ENCODE measurements at places on chromosomes 4 and X.

- DNase-seq: peak; percentile 82
Measured at GRCh38 chr4:165360041-165360695, 18.6 kb upstream of the CPE start.

DNA sequence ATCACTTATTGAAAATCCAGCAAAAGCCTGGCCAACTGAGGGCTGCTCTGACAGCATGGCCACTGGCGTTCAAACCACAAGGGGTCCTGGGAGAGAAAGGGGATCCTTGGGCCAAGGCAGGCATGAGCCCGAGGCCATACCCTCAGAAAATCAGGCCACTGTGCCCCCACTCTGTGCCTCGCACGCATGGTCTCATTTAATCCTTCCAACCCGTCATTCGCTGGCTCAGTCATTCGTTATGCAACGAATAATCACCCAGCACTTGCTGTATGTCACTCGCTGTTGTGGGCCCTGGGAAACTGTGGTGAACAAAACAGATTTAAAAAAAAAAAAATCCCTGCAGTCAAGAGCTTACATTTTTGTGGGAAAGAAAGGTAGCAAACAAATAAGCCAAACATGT is 112.7 kb downstream of the BCOR start:
- no peak for DNase-seq

DNA sequence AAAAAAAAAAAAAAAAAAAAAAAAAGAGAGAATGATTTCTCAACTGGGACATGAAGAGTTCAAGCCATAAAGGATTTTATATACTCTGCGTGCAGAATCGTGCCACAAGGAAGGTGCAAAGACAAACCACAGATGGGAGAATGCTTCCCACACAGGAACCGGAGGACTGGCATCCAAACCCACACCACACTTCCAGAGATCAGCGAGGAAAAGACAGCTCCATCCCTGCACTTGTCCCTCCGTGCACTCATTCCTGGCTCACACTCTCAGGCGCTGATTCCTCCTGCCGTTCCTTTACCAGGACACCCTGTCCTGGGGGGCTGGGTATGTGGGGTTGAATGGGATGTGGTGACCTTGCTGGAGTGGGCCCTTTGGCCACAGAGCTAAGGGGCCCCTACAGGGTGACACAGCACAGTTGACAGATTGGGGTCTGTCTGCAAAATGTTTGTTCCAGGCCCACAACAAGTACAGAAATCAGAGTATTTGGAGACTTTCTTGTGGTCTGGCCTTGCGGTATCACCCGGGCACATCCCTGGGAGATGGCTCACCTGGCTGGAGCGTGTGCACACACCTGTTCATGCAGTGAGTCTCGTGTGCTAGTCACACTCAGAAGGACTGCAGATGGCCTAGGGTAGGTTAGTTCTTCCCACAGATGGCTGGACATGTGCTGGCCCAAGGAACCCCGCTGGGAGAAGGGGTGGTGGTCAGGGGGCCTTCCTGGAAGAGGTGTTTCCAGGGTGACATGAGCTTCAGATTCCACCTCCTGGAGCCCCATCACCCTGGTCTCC is 55.4 kb upstream of the GPR78 start:
- peak; percentile 83 for DNase-seq

- DNase-seq: no peak
Measured at GRCh38 chr4:146193628-146194027, 18.1 kb downstream of the LSM6 start.

GRCh38 chr4:7299010-7299907 is 106.9 kb downstream of the SORCS2 start:
- no peak for DNase-seq

- DNase-seq: no peak
Measured at GRCh38 chr4:124329134-124329533, 383.4 kb downstream of the ANKRD50 start.

GRCh38 chr4:86508436-86508835 is 85.7 kb upstream of the PTPN13 start:
- peak; percentile 80 for DNase-seq

Data from AG10803 (cell line).